ENCODE measurements at places on chromosomes 4 and X.

DNA sequence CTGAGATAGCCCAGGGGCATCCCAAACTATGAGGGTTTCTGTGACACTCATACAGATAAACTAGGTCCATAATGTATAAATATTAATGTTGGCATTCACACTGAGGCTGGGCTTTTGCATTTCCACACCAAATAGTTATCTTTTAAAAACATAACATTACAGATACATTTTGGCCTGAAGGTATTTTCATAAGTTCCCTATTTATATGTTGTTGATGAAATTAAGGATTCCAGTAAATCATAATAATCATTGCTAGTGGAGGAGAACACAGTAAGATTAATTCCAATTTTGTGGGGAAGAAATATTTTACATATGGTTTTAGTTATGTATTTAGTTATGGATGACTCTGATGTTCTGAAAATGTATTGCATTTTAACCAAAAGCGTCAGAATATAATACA lies 479.6 kb downstream of the CCSER1 start:
- DNase-seq = no peak

DNA sequence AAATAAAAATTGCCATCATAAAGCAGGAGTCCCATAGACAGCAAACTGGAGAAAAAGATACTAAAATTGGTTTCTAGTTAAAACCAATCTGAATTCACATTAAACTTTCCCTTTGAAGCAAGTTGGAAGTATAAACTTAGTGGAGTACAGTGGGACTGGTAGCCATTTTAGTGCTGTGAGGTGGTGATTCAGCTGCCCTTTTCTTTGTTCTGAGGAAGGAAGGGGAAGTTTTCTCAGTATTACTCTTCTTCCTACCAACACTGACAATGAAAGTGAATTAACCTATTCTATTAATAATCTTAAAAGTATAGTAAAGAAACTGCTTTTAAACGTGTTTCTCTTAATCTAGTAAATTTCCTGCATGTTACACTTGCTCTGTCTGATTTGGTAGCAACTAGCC lies 36.7 kb downstream of the SLC9A6 start:
- no peak for DNase-seq

DNA sequence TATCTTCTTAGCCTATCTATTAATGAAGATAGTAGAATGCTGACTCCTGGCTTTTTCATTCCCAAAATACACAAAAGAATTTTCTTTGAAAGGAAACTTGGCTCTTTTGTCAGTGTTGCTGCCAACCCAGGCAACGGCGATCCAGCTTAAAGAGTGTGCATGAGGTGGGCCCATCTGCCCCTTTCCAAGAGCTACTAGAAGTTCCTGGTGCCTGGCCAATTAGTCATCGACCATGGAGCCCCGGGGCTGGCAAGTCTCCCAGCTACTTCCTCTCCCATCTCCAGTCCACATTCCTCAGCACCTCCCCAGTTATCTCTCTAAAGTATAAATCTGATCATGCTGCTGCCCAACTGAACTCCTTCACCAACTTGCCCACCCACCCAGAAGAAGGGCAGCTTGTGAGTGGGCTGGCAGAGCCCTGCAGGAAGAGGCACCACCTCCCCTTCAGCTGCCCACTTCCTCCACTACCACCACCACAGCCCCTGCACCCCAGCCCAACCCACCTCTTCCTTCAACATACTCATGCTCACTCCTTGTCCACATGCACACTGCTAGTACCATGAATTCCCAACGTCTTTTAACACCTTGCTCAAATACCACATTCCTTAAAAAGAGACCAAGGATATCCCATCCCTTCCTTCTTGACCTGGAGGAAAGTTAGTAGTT lies 158.2 kb upstream of the MAP3K15 start:
- peak; percentile 83 for DNase-seq

DNA sequence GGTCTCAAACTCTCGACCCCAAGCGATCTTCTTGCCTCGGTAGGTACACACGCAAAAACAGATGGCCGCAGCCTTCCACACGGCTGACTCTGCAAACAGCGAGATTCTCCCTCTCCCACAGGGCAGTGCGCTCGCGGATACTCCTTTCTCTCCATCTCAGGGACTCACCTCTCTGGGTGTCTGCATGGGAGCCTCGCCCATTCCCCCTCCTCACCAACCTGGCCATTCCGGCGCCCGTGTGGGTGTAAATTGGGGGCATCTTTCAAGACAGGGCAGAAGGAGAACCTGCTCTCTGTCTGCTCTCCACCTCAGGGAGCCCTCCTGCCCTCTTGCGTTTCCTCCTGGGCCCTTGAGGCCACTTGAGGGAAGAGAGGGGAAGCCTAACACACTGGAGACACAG lies 4.4 kb downstream of the CTAG2 start:
- DNase-seq = no peak

DNA sequence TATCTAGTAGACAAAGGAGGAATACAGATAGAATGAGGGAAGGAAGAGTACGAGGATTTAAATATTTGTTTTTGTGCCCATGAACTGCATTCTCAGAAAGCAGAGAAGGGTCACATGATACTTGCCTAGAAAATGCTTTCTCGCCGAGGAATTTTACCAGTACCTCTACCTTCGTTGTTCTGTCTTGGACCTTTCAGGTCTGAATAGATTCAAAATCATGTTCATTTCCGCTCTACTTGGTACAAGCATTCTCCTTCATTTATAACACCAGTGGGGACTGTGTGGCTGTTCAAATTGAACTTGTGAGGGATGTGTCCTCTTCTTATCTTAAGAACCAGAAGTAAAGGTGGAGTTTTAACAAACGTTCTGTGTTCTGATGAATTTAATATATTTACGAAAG lies 1.9 kb downstream of the USP38 start:
- DNase-seq = no peak

DNA sequence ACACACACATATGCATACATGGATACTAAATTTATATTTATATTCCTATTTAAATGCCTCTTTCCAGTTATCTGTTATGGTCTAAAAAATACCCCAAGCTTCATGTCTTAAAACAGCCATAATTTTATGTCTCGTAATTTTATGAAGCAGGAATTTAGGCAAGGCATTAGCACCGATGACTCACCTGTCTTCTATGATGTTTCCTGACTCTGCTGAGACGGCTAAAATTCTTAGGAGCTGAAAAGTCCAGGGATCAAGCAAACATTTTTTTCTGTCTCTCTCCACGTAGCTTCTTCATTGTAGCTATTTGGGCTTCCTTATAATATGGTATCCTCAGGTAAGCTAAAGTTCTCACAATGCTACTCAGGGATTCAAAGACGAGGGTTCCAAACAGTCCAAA lies 930.3 kb downstream of the STIM2 start:
- no peak for DNase-seq

DNA sequence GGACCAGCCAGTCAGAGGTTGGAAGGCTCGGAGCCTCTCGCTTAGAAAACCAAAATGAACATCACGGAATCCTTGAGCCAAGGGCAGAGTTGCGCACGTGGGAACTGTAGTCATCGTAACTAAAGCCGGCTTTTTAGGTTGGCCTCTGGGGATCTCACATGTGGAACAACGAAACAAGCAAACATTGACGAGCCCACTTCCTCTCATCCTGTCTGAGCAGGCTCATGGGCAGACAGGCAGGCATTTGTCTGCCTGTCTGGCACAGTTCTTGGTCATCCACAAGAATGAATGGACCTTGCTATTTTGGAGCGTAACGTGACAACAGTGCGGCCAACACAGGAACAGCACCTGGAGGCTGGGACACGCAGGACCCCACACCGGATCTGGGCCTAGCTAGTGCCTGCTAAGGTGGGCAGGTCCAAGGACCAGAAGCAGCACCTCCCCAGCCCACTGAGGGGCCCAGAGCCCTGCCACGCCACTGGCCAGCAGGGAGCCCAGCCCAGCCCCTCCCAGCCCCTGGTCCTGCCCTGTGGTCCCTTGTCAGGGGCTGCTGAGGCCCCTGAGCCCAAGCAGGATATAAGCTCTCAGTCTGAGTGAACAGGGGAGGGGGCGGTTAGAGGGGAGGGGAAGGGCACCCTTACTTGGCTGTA lies 9.2 kb upstream of the TREX2 start:
- DNase-seq = peak; percentile 9

- no peak for DNase-seq
These were observed 67.9 kb upstream of the PCDH19 start for GRCh38 chrX:100477958-100478357.

- DNase-seq = no peak
These were observed 152.0 kb downstream of the GASK1B start for GRCh38 chr4:158020734-158021346.

- no peak for DNase-seq
These were observed 76.2 kb upstream of the CD99 start for GRCh38 chrX:2614911-2615310.

DNA sequence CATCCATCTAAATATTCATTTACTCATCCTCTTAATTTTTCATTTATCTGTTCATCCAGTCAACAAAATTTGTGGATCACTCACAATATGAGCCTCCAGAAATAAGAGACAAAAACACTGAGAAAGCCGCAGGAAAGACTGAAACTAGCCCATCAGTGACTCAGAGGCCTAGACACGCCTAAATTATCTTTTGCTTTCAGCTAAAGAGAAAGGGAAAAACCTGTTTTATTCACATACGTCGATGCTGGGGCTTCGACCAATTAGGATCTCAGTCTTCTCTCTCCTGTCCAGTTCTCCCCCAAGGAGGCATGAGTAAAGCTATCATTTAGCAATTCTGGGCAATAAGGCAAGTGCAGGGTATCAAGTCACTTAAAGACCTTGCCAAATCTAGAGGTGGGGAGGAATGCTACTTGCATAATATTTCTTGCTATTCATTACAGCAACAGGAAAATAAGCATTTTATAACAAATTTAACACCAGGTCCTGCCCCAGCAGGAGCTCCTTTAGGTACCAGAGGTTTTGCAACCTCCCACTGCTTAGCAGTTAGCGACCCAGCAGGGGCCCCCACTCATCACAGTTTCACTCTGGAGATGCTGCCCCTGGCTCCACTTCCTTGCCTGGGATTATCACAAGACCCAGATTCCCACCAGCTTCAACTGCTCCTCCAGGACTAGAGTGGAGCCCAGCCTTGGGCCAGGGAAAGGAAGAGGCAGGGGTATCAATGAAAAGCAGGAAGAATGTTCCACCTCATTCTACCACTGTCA lies 30.1 kb upstream of the TMEM154 start:
- peak; percentile 61 for DNase-seq

- DNase-seq = no peak
These were observed 86.4 kb upstream of the MAB21L2 start for GRCh38 chr4:150495550-150495949.

GRCh38 chr4:115723621-115724020 lies 610.2 kb upstream of the NDST4 start:
- no peak for DNase-seq

DNA sequence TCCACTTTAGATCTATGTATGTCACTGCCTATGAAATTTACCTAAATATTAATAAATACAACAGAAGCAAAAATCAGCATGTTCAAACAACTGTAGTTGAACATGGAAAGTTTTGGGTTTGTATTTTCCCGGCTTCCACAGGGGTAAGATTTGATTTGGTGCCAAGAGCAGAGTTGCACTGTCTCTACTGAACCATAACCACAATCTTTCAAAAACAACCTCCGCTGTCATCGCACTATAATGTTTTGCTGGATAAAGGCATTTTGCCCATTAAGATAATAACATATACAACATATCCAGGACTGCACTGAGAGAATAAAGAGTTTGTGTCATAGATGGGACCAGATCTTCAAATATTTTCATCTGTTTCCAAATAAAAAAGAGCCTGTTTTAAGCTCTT lies 94.9 kb downstream of the TENM3 start:
- no peak for DNase-seq

DNA sequence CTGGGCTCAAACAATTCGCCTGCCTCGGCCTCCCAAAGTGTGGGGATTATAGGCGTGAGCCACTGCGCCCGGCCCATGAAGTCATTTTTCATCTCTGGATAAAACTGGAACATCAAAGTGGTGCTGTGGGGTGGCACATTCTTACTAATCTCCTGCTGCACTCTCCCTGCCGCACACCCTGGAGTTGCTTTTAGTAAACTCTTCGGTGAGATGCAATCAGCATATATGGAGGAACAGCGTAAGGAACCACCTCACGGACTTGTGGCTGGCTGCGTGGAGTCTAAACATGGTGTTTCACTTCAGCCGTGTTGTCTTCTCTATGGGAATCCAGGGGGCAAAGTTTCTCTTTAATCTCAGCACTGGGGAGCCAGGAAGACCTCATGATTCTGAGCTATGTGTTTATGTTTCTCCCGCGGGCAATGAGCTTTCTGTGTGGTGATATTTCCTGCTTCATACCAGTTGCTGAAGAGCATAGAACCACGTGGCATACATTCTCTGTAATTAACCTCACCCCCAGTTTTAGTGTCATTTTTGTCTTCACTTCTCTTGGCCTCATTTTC lies 2.1 kb upstream of the RHOH start:
- DNase-seq = no peak

DNA sequence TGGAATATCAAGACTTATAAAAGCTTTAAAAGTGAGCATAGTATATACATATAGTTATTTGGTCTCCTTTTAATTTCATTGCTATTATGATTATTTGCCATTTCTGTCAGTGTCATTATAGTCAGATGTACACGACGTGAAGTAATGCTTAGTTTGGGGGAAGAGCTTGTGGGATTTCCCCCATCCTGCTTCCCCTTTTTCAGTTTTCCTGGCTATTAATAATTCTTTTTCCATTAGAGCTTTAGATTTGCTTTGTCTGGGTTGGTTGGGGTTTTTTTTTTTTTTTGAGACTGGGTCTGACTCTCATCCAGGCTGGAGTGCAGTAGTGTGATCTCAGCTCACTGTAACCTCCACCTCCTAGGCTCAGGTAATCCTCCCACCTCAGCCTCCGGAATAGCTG lies 5.4 kb downstream of the ABCE1 start:
- DNase-seq = no peak

GRCh38 chrX:42740456-42740855 lies 37.5 kb downstream of the PPP1R2C start:
- no peak for DNase-seq

- no peak for DNase-seq
These were observed 401.9 kb upstream of the NDST4 start for GRCh38 chr4:115515366-115515765.

DNA sequence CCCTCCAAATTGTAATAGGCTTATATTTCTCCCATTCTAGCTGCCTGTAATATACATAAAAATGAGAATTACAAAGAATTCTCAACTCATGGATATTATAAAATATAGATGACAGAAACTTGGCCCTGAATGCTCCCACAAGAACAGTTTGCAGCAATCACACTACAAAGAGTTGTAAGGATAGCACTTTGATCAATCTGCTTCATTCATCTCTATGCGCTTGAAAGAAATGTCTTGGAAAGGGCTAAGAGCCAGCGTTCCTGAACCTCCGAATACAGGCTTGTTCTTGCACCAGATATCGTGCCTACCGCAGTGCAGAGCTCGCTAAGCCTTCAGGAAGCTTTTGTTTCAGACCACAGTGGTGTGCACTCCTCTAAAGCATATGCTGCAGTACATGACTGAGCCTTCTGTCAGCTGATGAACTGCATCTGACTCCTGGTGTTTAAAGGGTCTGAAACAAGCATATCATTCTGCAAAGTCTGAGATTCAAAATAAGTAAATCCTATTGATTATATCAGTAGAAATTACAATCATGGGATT lies 417.6 kb upstream of the ZFP42 start:
- no peak for DNase-seq

GRCh38 chrX:126338916-126339315 lies 172.8 kb upstream of the DCAF12L2 start:
- no peak for DNase-seq

- no peak for DNase-seq
These were observed 431.8 kb downstream of the BCOR start for GRCh38 chrX:39665830-39666518.

All from RWPE2 (cell line).